ENCODE measurements at places on chromosomes 7 and 10.

DNA sequence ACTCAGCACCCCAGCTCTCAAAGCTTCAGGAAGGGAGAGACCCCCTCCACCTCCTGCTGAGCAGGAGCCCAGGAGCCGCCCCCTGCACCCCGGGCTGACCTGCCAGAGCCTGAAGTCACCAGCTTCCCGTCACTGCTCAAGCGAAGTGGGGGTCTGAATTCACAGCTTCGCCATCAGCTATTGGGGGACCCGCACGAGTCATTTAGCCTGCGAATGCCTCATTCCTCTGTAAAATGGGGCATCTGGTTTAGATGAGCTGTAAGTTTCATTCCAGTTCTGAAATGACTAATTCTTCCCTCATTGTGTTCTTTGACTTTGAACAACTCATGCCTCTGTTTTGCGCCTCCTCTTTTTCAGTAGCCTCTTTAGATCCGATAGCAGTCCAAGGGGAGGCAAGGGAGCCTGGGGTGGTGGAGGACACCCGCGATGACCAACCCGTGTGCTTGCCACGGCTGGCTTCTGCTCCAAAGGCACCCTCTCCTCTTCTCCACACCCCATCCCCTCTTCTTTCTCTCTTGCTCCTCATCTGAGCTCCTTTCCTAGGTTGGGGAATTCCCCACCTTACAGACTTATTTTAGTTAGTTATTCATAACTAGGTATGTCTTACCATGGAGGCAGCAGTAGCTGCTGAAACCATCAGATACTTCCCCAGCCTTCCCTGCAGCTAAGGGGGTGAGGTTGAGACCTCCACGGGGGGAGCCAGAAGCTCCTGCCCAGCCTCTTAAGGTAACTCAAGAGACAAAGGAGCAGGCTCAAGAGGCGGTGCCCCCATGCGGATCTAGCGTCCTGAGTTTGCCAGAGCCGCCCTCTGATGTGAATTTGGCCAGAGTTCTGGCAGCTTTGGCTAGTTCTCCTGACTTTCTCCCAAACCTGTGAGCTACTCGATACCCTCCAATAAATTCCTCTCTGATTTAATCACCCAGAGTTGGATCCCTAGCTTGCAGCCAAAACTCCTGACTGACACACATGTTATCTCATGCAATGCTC lies 47.7 kb downstream of the RBM17 start:
- no peak for DNase-seq

DNA sequence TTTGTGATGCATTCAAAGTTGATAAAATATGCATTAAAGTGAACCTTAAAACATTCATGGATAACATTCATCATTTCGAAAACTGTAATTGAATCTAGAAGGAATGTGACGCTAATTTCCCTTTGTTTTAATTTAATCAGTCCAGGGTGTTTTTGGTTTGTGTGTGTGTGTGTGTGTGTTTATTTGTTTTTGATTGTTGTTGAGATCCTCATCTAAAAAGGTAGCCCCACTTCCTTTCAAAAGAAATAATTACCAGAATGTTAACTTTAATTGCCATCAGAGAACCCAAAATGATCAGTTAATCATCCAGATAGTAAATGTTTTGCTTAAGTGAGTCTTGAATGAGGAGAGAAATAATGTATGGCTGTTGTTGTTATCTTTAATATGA lies 74.5 kb upstream of the PTPRZ1 start:
- no peak for DNase-seq

GRCh38 chr10:126470991-126471390 lies 82.7 kb upstream of the ADAM12 start:
- DNase-seq, result peak; percentile 45

DNA sequence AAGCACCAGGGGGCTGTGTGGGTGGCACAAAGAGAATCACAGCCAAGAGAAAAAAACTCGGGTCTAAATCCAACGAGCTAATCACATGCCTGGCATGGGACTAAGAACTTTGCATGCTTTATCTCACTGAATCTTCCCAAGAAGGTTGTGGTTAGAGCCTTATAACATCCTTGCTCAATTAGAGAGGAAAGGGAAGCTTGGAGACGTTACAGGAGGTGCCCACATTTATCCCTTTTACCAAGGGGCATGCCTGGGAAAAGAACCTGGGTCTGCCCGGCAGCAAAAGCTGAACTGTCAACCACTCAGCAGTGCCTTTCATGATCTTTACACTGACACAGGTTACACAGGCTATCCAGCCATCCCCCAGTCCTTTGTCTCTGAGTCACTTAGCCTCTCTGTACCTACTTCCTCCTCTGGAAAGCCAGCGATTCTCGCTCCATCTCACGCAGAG lies 190.1 kb downstream of the PRPF18 start:
- no peak for DNase-seq

DNA sequence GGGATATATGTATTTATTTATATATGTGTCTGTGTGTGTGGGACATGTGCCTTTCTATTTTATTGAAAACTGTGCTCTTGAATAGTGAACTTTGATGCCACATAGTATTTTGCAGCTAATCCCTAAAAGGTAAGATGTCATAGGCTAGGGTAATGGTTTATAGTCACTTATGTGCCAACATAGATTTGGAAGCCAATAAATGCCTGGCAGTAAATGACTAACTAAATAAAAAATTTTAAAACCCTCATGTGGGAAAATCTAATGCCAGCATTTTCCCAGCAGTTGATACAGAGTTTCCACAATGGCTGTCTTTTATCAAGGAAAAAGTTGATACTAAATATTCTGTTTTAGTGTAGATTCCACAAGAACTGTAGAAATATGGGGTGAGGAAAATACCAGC lies 101.5 kb upstream of the IMMP2L start:
- no peak for DNase-seq

DNA sequence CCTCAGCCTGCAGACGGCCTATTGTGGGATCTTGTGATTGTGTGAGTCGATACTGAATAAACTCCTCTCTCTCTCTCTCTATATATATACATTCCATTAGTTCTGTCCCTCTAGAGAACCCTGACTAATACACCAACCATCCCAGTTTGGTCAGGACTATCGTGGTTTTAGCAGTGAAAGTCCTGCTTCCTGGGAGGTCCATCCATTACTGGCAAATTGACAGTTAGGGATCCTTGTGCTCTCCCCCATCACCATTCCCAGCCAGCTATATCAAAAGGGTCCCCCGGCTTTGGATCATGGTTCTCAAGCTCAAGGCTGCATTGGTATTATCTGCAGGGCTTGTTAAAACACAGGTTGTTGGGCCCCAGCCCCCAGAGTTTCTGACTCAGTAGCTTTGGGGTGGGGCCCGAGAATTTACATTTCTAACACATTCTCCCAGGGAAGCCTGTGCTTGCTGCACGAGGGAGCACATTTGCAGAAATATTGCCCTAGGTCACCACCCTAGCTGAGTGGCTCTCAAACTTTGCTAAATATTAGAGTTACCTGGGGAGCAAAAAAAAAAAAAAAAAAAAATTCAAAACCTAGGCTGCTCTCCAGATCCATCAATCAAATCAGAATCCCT lies 899.1 kb upstream of the AUTS2 start:
- no peak for DNase-seq

- DNase-seq, result no peak
Measured at GRCh38 chr10:74955796-74956195, 129.4 kb downstream of the KAT6B start.

GRCh38 chr10:100978901-100979195 lies 8.4 kb downstream of the MRPL43 start:
- DNase-seq, result no peak

DNA sequence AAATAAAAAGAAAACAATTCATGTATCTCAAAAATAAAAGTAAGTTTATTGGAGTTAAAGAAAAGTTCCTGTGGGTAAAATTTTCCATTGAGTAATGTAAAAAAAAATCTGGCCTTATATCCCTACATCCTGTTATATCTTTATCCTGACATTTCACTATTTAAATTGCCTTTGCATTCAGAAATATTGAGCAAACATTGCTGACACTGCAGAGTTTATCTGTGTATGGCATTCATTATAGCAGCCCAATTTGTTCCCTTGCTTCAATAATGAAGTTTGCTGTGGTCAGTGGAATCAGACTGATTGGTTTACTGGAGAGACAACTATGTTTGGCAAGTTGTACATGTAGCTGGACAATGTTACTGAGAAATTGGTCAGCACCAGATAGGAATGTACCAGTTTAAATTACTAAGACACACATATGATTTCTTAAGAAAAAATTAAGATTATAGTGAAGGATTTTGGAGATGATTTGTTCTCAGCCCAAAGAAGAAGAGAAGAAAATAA lies 271.7 kb downstream of the ANKRD7 start:
- DNase-seq, result no peak

DNA sequence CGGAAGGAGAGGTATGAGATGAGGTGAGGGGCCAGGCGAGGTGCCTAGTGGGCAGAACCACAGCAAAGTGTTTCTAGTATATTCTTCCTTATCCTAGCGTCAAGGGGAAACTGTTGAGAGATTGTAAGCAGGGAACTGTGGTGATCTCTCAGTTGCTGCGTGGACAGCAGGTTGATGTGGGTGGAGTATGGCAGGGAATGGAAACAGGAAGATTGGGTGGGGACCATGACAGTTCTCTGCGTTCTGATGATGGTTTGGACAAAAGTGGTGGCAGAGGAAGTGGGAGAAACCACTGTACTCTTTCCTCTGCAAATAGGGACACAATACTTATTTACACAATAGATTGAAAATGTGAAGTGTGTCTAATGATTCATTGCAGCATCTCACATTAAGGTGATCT lies 191.5 kb upstream of the GRB10 start:
- no peak for DNase-seq

- peak; percentile 76 for DNase-seq
Measured at GRCh38 chr10:132395704-132396493, 1.1 kb upstream of the PWWP2B start.

GRCh38 chr10:12707461-12708185 lies 293.9 kb downstream of the CCDC3 start:
- DNase-seq, result peak; percentile 71

DNA sequence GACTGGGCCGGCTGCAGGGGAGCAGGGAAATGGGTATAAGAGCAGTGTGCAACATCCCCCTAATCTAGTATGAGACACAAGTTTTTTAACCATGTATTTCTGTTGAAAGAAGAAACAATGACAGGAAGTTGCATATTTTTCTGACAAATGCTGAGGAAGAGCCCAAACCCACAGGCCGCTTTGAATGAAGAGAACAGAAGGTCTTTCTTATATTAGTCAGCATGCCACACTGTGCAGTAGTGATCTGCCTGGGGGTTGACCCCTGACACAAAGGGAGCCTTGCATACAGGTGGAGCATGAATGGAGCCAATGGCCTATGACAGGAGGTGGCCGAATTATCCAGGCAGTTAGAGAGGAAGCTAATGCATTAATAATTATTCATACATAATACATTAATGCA lies 518.3 kb downstream of the PLXDC2 start:
- no peak for DNase-seq

DNA sequence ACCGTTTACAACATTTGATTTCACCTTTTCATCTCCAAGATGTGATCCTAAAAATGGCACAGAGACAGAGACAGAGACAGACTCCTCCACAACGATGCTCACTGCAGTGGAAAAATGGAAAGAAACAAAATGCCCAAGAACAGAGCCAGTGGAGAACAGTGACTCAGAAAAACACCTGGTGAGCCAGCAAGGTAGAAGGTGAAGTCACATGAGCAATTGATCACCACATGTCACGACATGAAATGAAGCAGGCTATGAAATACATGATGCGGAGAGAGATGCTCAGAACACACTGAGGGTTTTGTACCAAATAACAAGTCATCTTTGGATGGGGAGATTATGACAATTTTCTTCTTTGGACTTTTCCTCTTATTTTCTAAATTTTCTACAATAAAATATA lies 3.5 kb downstream of the MSMB start:
- no peak for DNase-seq

DNA sequence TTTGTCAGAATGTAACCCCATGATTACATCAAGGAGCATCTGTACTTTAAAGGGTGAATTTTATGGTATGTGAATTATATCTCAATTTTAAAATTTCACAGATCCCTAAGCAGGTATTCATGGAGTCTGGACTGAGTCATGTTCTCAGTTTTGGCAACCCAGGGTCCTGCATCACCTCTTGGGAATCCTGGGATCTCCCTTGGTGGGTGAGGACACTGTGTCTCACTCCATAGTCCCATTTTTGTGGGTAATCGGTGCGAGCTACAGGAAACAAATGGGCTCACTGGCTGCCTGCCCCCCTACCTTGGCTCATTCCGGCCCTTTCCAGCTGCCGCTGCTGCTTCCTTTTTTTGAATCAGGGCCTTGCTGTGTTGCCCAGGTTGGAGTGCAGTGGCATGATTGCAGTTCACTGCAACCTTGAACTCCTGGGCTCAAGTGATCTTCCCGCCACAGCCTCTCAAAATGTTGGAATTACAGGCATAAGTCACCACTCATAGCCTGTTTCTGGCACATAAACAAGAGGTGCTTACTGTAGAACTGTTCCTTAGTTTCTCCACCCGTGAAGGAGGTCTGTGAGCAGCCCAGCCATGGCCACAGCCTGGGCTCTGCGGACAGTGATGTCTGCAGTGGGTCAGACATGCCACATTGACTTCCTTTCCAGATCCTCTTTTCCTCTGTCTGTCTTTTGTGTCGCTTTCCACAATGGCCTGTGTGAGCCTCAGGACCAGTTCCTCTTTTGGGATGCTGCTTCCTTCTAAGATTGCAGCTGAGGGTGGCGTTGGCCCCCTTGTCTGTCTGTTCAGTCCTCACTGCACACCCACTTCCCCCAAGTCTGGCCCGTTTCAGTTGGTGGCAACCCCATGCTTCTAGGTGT lies 14.5 kb downstream of the PALD1 start:
- DNase-seq, result peak; percentile 44

DNA sequence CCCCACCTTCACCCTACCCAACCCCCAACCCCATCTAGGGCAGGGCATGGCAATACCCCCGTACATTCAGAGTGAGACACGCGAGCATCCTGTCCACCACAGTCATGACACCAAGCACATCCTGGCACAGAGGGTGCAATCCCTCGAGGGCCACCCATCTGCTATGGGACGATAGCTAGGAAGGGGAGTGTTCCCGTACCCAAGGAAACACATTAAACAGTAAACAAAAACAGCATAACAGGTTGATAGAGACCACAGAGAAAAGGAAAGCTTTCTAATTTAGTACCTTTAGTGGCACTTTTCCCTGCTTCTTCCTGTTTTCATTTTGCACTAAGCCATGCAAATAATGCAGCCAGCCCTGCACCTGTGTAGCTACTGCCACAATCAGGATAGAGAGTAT lies 2.3 kb upstream of the SMKR1 start:
- DNase-seq, result no peak

DNA sequence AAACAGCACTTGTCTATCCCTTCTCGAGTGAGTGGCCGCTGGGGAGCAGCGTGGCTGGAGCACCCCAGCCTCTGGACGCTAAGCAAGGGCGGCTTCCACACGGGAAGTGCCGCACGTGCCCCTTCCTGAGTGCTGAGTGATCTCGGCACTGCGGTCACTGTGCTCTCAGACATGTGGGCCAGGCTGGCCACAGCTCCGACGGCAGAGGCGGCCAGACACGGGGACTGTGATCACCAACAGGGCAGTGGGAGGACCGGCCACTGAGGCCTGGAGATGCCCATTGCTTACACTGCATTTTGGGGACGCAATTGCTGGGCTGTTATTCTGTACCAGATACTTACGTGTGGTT lies 7.0 kb downstream of the ECHS1 start:
- DNase-seq, result no peak

GRCh38 chr7:110591341-110591740 lies 499.6 kb upstream of the LRRN3 start:
- DNase-seq, result no peak

- DNase-seq, result no peak
Measured at GRCh38 chr7:73983437-73984164, 44.4 kb upstream of the ELN start.

GRCh38 chr10:102514487-102515311 lies 10.9 kb downstream of the SUFU start:
- no peak for DNase-seq
